ENCODE measurements at places on chromosomes 1 and 21.
A peak's percentile ranks its signal among the peaks of the same experiment; 100 is the strongest.

GRCh38 chr1:202329891-202330290, 11.8 kb downstream of the UBE2T start:
- no peak for DNase-seq

DNA sequence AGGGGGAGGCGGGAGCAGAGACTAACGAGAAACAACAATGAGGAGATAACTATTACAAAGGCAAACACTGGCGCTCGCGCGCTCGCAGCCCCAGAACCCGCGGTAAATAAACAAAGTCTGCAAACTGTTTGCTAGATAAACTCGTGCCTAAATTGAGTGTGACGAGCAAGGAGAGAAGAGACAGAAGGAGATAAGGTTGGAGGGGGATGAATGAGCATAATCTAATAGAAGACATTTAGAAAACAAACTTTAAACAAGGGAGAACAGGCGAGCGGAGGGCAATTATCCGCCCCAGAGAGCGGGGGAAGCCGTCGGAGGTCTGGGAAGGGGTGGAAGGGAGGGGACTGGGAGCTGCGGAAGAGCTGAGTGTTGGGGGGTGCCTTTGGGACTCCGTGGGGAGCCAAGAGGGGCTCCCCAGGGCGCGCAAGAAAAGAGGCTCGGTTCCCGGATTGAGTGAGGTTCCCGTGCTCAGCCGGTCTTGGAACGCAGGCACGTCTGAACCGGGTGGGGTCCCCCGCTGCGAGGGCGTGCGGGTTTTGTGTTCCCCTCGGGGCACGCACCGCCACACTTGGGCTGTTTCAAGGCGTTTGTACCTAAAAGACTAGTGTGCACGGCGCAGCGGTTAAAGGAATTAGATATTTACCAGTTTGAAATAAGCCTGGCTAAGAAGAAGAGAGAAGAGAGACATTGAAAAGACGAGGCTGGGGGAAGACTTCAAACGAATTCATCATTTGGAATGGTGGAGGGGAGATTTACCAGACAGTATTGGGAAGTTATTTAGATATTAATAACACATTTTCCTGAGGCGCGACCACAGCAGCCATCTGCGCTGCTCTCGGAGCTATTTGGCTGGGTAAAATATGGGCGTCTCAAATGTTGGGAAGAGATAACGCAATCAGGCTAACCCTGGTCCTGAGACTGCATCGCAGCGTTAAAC, 10.6 kb downstream of the PAX7 start:
- no peak for DNase-seq

- no peak for DNase-seq
Measured at GRCh38 chr1:117032681-117033539, 27.2 kb upstream of the TTF2 start.

DNA sequence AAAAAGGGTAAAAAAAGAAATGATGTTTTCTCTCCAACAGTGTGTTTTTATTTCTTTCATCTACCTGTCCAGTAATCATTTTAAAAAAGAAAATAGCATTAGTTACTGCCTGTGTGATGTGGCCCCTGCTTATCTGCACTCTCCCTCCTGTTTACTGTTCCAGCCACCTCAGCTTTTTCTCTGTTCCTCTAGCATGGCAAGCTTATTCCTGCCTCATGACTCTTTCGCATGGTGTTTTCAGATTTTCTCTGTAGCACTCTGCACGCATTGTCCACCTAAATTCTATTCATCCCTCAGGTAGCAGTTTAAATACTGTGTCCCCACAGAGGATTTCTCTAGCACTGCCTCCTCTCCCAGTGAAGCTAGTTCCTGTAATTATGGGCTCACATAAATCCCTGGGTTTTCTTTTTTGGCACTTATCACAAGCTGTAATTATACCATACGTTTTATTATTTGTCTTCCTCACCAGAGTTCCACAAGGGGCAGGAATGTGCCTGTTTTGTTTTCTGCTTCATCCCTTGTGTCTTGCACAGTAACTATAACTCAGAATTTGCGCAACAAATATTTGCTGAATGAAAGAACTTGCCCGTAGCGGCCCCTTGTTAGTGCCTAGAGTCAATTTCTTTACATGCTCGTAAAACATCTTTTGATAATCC, 51.4 kb upstream of the LRIG2 start:
- no peak for DNase-seq

GRCh38 chr1:5888606-5889211, 103.5 kb downstream of the NPHP4 start:
- no peak for DNase-seq

DNA sequence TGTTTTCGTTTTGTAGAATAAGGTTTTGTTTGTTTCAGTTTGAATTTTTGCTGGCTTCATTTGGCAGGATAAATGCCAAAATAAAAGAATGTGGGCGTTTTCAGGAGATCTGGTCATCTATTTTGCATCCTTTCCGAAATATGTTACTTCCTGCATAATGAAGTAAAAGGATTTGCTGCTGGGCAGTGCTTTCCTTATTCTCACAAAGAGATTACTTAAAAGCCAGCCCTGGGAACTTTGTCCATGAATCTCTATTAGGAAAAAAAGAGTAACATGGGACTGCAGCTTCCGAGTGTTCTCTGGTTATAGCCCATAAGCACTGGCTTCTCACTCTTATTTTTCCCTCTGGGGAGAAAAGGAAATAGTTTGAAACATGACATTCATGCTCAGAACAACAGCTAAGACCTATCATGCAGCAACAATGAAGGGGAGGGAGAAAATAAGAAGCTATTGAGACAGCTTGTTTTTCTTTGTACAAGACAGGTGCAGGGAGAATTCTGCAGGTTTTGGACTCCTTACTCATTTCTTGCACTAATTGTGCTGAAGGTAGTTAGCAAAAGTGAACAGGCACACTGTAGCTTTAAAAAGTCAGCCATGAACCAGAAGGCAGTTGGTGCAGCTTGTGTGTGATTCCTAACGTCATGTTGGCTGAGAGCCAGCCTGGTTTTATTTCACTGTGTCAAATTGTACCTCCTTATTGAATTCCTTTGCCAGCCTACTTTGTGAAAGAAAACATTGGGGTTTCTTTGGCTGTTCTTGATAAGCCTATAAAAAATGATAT, at the start of gene SAMD13:
TSS of gene SAMD13 (plus strand) at position 705 of the 781 bp plus-strand sequence. CDS start 1,527 bp downstream, outside the sequence.
- DNase-seq = peak; percentile 79

GRCh38 chr1:174949061-174949460, 50.7 kb upstream of the CACYBP start:
- no peak for DNase-seq

DNA sequence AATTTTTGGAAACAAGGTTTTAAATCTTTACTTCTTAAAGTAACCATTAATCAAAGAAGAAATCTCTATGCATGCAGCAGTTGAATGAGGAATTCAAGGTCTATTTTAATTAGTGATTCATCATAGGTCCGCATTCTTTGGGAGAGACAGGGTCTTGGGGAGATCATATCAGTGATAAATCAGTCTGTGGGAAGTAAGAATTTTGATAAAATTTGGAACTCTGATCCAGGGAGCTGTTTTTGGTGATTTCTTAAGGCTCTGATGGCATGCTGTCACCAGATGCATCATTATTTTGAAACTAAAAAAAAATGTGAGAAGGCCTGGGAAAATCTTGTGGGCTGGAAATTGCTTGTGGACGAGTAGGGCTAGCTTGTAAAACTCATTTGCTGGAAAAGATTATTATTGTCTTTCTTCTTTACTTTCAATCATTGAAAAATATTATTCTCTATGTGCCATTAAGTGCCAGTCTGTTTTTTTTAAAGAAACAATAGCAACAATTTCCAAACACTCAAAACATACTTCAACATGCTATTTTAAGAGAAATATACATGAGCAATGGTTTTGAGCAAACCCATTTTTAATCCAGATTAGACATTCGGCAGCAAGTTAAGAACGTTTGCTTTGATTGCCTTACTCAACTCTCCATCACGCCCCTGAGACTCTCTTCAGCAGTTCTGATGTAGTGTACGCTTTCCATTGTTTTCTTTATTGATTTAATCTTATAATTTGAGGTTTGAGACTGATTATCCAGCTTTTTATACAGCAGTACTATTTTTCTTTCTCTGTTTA, 62.6 kb downstream of the ZBTB18 start:
- DNase-seq = no peak

- DNase-seq = no peak
Measured at GRCh38 chr1:105362438-105362837, 1612.7 kb downstream of the AMY1C start.

DNA sequence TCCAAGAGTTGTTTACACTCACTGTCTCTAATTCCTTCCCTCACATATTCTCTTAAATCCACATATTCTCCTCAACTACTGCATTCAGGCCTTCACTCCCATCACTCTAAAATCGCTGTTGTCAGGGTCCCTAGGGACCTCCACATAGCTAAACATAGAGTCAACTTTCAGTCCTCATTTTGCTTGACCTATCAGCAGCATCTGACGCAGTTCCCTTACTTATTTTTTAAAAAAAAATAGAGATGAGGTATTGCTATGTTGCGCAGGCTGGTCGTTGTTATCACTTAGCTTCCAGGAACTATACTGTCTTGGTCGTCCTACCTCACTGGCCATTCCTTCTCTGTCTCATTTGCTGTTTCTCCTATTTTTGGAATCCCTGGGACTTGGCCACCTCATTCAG, 11.7 kb upstream of the PLEKHO1 start:
- no peak for DNase-seq

DNA sequence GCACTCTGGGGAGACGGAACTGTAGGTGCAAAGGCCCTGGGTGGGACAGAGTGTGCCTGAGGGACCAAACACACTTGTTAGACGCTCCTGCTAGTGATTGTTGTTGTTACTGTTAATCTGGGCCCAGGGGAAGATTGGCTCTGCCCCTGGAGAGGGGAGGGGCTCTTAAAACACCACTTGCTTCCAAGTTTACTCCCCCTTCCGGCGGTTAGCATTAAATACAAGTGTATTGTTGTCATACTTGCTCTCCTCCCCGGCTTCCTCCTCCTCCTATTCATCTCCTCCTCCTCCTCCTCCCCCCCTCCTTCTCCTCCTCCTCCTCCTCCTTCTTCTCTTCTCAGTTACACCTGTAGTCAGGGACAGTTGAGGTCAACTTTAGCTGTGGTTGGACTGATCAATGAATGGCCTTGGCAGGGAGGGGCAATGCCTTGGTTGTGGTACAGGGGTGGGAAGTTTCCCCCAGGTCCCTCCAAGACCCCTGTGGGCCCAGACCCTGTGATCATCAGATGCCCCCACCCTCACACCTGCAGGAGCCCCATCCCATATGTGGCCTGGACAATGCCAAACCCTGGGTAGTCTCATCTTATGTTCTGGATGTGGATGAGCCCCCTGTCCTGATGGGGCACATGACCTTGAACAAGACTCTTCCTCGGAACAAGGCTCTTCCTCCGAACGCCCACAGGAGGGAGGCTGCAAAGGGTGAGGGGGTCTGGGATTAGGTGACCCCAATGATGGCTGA, 217.3 kb downstream of the PTPRU start:
- DNase-seq = peak; percentile 70

DNA sequence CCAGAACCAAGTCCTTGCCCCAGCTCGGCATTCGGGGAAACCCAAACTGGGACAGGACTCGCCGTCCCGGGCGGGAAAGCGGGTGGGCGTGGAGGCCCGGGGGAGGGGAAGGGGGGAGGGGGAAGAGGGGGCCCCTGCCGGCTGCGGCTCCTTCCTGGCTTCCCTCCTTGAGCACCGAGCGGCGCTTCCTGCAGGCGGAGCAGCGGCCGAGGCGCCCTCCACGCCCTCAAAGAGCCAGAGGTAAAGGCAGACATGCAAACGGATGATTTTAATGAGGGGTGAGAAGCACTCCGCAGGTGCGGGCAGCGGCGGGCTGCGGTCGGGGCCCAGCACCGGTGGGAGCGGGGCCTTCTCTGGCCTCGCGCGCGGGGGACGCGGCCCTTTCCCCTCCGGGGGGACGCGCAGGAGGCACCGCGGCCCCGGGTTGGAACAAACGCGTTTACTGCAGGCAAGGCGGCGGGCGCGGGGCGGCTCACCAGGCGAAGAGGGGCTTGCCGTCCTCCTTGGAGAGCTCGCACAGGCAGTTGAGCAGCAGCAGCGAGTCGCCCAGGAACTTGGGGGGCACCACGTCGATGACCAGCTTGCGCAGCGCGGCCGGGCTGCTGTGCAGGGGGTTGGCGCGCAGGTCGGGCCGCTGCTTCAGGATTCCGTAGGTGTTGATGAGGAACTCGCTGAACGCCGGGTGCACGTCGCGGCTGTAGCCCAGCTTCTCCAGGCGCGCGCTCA, 5.7 kb upstream of the FTCD start:
- no peak for DNase-seq

DNA sequence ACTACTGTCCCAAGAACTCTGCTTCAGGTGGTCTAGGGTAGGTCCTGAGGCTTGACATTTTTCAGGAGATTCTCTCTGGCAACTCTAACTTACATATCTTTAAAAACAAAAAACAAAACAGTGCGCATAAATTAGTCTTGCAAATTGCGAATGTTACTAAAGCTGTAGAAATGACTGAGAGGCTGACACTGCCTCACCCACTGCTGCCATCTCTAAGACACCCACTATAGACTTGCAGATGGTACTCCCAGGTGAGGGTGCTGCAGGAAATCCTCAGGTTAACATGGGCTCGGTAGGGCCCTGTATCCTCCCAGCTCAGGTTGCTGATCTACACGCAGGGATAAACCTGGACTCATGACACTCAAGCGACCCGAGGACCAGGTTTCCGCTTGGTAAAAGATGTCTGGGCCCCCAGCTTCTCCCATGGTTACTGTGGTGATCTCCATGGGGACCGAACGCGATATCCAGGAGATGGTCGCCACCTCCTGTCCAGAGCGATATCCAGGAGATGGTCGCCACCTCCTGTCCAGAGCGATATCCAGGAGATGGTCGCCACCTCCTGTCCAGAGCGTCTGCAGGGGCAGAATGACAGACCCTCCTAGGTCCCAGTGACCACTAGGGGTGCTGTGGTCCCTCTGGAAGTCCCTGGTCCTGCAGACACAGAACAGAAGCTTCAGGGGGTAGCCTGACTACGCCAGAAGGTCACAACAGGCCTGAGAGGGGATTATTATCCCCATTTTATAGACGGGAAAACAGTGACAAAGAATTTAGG, 16.2 kb upstream of the LY9 start:
- peak; percentile 72 for DNase-seq

- no peak for DNase-seq
Measured at GRCh38 chr1:110647254-110647891, 27.4 kb downstream of the KCNA3 start.

DNA sequence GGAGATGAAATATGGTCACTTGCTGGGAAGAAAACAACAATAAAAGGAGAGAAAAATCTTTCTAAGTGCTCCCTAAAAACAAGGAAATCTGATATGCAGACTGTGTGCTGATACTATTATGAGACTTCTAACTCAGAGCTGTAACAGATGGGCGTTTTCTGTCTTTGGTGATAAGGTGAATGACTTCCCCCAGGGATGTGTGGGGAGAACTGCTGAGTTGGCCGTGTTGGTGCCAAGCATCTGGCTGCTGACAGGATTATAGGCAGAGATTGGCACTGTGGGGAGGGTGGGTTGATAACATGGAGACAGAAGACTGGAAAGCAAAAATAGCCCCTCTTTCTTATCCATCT, 438.5 kb upstream of the PLXNA2 start:
- DNase-seq = no peak

- no peak for DNase-seq
Measured at GRCh38 chr1:201597551-201598230, 58.8 kb downstream of the NAV1 start.

DNA sequence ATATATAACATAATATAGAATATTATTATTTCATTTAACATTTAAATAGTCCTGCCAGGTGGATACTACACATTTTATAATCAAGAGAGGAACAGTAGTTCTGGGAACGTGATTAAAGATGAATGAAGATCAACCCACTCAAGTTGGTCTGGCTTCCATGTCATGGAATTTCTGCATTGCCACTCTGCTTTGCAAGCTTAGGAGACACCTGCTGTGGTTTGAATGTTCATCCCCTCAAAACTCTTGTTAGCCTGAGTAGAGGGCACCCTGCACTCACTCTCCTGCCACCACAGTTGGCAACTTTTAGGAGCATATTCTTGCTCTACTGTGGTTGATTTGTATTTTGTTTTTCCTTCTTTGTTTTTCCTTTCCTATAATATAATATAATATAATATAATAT, 153.2 kb downstream of the GLUL start:
- DNase-seq = no peak

Measured in HCT116 (cell line).